Activated CD4-positive, alpha-beta memory T cell treated with anti-CD3 and anti-CD28 coated beads, Interleukin-2, amount 10 ng/mL, durations not matched to agents 7 days and 5 days (primary cell): ENCODE measurements at places on chromosomes 1 and 21. TPM values are rescaled to one million over a fixed set of nuclear protein-coding genes. Genes with fewer than 3 reads are reported as not detected.

DNA sequence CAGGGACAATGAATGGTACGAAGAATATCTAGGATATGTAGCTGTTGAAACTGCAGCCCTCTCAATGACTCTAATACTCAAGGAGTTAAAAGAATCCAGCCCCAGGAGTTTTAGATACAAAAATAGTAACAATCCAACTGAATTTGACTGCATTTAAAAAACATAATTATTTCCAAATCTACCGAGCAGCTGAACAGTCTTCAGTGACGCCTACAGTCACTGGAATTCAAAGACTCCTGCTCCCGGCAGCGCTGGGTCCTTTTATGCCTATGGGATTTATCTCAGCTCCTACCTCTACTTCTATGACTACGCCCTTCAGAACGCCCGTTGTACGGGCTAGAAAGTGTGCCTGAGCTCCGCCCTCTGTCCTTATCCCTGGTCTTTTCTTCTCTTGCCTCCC, 55.7 kb downstream of the WARS2 start:
- no peak for DNase-seq

DNA sequence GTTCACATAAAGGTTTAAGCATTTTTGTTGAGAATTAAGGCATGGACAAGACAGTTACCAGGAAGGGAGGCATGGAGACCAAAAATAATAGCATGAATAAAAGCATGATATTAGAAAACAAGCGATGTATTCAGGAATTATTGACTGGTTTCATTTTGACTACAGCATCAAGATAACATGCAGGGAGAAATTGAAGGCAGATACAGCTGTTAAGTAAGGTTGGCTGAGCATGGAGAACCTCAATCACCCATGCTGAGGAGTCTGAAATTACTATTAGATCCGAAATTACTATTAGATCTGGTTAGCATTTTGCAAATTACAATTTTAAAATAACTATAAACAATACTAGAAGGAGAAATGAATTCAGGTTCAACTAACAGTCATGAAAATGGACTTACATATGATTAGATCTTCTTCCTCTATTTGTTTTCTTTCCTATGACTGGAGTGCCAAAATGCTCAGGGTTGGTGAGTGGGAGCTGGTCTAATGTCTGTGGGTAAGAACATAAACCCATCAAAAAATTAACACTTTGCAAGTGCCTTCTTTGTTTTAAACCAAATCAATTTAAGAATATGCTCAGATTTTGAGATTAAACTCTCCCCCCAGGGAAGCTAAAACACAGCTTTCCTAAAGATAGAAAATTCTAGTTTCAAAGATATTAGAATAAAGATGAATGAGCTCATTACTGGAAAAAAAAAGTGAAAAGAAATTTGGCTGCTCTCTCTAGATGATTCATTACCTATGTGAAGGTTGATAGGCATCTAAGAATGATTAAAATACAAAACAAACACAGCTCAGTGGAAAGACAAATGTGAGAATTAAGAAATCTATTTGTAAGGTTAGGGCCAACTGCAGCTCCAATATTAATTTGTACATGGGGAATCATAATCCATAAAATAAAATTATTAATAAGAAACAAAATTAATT, 81.7 kb downstream of the ARID4B start:
- DNase-seq = no peak

- DNase-seq = no peak
These were observed 106.3 kb downstream of the HIVEP3 start for GRCh38 chr1:41812453-41812852.

The MCL1 gene
- 472 TPM for total RNA-seq

DNA sequence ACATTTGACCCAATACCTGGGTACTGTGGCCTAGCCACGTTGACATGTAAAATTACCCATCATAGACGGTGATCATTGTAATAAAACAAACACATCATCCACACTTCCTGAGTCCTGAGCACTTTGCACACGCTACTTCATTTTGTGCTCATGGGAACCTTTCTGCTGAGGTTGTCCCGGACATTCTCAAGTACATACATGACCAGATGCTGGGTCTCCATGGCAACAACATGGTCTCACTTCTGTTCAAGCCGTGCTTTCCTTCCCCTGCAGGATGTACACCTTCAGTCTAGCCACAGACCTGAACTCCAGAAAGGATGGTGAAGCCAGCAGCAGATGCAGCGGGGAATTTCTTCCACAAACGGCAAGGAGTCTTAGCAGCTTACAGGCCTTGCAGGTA, 22.7 kb downstream of the UBASH3A start:
- no peak for DNase-seq
